ENCODE measurements at places on chromosomes 7 and 10.

DNA sequence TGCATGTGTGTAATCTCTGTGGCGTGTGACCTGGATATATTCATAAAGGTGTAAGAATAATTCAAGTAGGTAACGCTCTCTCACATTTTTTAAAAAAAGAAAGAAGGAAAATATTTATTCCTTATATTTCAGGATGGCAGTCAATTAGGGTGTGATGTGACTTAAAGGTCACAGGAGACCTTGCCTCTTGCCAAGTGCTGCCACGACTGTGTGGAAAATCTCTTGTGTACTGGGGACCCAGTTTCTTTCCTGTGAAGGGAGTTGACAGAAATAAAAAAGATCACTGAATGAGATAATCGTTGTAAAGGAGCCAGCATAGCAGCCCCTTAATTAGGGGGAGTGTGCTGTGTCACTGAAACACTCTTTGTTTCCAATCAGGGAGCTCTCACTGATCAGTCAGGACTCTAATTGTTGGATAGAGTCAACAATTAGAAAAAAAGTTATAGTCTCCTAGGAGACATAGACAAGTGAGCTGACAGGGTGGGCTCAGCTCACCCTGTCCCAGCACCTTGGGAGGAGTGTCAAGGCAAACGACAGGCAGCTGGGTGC, 31.1 kb downstream of the PTPRE start:
- DNase-seq = no peak

- DNase-seq = no peak
Observed at GRCh38 chr10:65907199-65907712, 1018.6 kb upstream of the LRRTM3 start.

- DNase-seq = peak; percentile 46
Observed at GRCh38 chr10:69800109-69800508, 1.6 kb upstream of the COL13A1 start.

GRCh38 chr7:140212100-140212881, 35.5 kb upstream of the KDM7A start:
- no peak for DNase-seq

GRCh38 chr10:78301891-78302738, 268.5 kb downstream of the RPS24 start:
- peak; percentile 5 for DNase-seq

DNA sequence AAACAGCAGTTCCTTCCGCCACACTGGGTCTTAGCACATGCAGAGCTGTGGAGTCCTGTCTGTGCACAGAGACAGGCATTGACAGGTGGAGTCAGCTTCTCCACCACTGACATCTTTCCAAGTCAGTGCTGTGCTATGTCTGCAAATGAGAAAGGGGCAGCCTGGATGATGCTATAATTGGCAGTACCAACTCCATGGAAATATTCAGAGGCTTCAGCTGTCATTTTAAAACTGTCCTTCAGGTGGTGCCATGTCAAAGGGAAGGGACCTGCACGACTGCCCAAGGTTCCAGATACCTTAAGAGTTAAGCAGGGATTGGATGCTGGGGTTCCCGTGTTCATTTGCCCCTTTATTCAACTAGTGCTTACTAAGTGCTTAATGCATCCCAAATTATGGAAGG, 258.0 kb upstream of the PRKCQ start:
- no peak for DNase-seq

DNA sequence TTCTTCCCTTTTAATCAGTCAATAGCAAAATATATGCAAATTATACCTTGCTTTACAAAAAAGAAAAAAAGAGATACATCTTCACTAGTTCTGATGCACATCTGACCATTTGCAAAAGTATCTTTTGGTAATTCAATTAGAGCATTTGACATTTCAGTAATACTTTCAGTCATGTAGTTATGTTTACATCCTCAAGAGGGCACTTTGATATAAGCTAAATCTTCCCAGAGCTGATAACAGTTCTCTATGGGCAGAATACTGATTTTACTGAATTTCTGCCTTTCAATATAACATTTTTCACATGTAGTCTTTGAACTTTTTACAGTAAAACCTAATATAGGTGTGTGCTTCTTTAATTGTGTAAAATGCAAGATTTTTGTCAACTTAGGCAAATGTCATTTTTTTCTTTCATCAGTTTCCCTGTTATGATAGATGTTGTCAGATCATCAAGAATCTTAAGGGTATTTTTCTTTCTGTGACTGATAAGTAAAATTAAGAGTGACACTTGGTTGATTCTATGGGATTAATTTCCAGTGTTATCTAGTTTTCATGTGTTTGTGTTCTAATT, 703.5 kb upstream of the SEMA3D start:
- peak; percentile 43 for DNase-seq

DNA sequence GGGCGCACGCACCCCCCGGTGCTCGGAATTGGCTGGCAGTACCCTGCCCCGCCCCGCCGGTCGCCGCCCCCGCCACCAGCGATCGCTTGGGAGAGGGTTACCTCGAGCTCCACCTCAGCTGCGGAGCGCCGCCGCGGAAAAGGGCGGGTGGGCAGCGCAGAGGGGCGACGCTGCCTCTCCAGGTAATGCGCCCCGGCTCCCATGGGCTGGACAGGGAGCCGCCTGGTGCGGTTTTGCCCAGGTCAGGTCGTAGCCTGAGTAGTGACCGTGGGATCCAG, 1.3 kb downstream of the PFKFB3 start:
- no peak for DNase-seq

DNA sequence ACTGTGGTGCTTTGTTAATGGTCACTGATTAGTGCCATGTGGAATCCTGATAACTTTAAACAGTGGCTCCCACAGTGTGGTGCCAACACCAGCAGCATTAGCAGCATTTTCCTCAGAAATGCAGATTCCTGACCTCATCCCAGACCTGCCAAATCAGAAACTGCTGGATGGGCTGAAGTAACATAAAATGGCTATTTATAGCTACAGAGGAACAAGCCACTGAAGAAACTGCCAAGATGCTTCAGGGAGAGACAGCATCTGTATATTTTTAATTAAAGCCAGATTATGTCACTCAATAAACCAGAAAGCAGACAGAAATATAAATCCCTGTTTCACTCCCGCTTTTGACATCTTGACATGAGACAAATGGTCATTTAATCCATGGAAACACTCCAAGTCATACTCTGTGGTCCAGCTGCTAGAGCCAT, 178.5 kb downstream of the AMPH start:
- no peak for DNase-seq

GRCh38 chr7:74561898-74562613, 95.5 kb upstream of the GTF2I start:
- no peak for DNase-seq

DNA sequence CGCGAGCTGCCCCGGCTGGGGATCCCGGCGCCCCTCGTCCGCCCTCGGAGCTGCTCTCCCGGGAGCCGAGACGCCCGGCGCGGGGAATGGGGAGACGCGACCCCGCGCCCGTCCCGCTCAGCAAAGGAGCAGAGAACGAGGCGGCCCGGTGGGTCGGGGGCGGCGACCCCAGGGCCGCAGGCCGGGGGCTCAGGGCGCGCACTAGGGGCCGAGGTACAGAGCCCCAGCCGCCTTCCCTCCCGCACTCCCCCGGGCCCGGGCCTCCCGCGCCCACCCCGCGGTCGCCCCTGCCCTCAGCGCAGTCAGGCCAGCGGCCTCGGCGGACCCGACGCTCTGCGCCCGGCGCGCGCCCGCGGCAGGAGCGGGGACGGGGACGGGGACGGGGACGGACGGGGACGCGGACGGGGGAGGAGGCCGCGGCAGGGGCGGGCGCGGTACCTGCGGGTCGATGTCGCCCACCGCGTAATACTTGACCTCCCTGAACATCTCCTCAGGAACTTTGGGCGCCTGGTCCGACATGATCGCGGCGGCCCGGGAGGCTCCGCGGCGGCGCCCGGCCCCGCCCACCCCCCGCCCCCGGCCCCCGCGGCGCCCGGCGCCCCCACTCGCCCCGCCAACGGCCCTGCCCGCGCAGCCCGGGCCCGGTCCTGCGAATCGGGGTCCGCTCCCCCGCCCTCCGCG, 373 bp downstream of the PAXIP1 start:
- no peak for DNase-seq

GRCh38 chr10:27464993-27465392, 39.1 kb upstream of the RAB18 start:
- no peak for DNase-seq

DNA sequence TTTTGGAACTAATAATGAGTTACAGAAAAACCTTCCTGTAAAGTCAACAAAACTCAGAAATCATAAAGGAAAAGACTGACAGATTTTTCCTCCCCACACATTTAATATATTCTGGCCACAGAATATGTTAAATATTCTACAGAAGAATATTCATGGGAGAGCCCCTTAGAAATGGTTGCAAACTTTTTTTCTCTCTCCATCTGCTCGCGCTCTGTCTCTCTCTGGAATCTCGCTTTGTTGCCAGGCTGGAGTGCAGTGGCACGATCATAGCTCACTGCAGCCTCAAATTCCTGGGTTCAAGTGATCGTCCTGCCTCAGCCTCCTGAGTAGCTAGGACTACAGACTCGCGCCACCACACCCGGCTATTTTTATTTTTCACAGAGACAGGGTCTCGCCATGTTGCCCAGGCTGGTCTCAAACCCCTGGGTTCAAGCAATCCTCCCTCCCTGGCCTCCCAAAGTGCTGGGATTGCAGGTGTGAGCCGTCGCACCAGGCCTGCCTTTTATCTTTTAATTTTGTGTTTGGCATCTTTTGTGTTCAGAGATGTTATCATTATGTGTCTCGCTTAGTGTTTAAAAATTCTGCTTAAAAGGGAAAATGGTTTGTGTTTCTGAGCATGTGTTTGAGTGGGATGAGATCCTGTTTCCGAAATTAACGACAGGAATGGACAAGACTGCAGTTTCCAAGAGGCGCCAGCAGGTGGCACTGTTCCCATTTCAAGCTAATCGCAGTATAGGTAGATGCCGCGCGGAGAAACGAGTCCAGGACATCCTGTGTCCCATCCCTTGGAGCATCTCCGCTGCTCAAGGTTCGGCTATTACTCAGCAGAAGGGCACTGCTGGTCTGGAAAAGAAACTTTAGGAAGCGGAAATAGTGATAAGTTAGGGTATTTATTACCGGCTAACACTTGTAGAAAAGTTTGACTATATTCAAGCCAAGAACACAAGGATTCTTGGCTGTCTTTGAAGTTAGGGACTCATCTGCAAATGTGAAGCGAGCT, 23.1 kb upstream of the ST7 start:
- DNase-seq = peak; percentile 85

DNA sequence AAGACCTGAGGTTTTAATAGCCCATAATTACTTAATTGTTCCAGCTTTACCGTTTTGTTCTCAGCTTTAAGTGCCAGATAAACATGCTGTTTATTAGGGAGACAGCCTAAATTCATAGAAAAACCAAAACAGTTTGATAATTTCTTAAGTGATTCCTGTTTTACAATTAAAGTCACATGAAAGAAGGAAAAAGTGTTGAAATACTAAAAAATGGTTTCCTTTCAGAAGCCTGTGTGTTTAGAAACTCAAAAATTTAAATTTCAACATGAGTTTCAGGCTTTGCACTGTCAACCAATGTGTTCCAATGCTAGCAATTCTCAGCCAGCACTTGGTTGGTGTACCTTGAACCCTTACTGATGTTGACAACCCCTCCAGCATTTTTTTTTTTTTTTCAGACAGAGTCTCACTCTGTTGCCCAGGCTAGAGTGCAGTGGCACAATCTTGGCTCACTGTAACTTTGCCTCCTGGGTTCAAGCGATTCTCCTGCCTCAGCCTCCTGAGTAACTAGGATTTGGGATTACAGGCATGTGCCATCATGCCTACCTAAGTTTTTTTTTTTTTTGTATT, 135.3 kb downstream of the ICA1 start:
- DNase-seq = no peak

- DNase-seq = peak; percentile 23
Observed at GRCh38 chr10:81108516-81109199, 571.0 kb downstream of the SH2D4B start.

DNA sequence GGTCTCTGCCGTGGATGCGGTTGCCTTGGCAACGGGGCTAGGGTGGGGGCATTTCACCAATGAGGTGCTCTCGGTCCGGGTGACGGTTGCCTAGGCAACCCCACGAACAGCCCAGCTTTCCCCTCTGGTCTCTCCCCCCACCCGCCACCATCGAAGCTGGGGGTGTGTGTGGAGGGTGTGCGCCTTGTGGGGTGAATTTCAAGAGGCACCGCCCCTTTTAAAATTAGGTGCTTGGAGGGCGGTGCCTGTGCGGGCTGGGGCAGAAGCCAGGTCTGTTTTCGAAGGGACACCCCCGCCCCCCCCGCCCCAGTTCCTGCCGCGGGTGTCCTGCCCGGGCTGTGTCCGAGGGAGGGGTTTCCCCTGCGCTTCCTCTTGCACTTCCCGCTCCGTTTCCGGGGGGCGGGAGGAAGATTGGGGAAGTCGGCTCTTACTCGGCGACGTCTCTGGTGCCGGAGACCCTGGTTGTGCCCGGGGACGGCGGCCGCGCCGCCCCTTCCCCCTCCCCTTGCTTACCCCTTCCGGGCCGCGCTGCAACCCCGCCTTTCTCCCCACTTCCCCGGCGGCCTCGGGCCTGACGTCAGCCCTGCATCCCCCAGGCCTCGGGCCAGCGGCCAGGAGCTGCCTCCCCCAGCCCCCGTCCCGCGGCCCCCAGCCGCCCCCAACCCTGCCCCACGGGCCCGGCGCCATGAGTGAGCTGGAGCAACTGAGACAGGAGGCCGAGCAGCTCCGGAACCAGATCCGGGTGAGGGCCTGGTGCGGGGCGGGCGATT, 2.2 kb downstream of the GNB2 start:
- DNase-seq = no peak

- DNase-seq = no peak
Observed at GRCh38 chr10:1240341-1240775, 184.2 kb downstream of the WDR37 start.

DNA sequence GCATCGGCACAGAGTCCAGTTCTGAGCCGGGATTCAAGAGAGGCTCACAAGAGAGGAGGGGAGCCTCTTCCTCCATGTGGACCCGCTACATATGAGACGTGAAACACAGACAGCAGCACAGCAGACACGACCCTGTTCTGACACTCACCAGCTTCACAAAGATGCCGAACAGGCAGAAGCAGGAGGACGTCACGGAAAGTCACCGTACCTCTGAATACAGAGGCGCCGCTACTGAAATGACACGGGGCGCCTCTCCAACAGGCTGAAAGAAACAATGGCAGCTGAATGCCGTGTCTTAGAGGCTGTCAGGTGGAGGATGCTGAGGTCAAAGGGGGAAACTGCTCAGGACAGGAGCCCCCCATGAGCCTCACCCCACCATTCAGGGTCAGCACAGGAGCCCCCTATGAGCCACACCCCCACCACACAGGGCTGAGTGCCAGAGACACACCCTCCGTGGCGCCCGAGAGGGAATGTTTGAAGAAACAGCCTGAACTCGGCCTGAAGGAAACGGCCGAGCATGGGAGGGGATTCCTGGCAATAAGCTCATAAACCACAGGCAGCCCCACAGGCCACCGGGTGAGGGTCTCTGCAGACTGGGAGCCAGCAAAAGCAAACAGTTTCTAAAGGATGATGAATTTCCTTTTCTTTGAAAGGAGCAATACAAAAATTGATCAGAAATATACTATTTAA, 510.3 kb downstream of the PTPRN2 start:
- DNase-seq = no peak

- no peak for DNase-seq
Observed at GRCh38 chr7:25619963-25620799, 391.9 kb upstream of the NPVF start.
